ENCODE measurements at places on chromosomes 2 and 18.

- DNase-seq = no peak
These were observed 128.7 kb downstream of the CAPN13 start for GRCh38 chr2:30678410-30679137.

DNA sequence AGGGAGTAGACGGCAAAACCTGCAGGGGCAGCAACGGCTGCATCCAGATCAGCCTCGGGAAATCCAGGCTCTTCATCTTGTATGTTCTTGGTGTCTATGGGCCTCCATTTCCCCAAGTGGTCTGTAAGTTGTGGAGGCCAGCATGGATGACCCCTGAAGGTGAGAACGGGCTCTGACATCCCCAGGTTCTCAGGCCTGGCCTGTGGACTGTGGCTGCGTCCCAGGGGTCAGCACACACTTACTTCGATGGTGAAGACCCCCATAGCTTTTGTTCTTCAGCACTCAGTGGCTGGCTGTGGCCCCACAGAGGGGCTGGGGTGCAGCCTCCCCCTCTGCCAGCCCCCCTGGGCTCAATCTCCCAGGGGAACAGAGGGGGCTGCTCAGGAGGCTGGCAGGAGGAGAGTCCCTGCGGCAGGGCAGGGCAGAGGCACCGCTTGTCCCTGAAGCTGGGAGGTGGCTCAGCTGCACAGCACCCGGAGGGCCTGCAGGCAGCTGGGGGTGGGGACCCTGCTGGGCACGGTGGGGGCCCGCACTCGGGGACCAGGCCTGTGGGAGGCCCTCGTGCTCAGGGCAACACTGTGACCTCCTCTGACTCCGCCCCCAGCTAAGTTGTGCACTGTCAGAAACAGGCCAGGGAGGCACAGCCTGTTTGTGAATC lies 3.8 kb downstream of the SLC66A3 start:
- DNase-seq = no peak

DNA sequence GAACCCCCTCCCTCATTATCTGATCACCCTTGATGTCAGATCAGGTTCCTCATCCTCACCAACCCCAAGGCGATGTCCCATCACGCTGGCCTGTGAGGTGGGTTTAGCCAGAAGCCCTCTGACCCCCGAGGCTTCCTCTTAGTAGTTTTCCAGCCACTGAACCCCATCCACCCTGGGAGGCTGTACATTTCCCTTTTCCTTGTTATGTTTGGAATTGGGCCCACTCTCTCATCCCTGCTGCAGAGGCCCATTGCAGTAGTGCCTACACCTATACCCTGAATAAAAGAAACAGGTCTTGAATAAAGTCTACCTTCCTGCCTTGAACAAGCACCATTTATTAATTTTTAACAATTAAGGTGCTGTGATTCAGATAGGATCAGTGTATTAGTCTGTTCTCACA lies 80.1 kb downstream of the NCAPH start:
- no peak for DNase-seq

DNA sequence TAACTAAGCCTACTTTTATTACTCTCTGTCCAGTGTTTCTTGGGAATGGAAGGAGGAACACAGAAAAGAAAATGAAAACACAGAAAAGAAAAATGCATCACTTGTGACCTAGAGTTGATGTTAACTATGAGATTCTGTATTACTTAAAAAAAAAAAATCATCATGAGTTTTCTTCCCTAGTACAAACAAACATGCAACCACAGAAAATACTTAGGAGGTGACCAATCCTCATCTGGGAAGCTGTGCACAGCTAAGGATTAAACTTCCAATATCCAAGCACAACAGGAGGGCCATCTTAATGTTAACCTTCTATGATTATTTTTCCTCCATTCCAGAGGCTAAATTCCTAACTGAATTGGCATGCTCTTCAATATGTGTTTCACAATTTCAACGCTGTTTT lies 1140.4 kb downstream of the LRP1B start:
- no peak for DNase-seq

DNA sequence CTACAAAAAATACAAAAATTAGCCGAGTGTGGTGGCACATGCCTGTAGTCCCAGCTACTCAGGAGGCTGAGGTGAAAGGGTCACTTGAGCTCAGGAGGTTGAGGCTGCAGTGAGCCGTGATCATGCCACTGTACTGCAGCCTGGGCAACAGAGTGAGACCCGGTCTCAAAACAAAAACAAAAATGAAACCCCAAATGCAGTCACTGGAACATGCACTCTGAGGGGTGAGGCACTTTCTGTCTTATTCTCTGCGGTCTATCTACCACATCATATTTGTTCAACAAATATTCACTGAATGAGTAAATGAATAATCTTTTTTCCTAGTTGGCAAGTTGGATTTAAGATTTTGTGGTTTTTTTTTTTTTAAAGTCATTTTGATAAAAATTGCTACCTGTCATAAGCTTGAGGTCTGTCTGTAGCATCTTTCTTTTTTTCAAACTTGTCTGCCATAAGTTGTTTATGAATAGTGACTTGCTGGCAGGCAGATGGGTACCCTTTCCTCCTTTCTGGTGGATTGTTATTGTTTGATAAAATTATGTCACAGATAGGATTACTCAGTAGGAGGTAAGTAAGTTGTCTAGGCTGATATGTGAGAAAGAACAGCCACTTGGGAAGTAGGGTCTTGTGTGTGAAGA lies 11.8 kb downstream of the CHRNA1 start:
- no peak for DNase-seq

DNA sequence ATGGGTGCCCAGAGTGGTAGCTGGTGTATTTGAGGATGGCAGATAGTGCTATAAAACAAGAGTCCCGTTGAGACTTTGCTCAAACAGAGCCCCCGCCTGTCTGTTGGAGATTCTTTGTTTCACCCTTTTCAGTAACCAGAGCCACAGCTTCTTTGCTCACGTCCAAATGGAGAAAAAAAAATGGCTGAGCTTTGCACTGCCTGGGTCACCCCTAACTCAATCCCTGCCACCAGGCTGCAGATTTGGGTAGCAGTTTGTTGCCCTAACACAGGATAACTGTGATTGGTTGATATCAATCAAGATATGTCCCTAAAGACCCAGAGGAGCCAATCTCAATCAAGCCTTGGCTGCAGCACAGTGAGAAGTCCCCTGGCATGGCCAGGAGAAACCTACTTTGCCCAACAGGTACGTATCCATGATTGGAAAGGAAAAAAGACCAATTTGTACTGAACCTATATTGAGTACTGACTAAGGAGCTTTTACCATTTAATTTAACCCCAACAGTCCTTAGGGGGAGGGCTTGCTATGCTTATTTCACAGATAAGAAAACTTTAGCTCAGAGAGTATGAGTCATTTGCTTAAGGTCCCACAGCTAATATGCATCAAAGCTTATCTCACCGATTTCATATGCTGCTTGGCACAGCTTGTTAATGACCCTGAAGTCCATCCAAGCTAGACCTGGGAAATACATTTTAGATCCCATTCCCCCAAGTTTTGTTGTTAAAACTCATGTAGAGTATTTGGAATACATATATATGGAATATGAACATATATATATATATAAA lies 72.0 kb upstream of the SH3BP4 start:
- no peak for DNase-seq

GRCh38 chr18:21453511-21453901 lies 147.0 kb downstream of the ESCO1 start:
- no peak for DNase-seq

GRCh38 chr2:158214431-158214830 lies 112.8 kb downstream of the UPP2 start:
- DNase-seq = no peak

GRCh38 chr18:23485386-23485785 lies 17.9 kb upstream of the RMC1 start:
- DNase-seq = no peak
